Esophagus squamous epithelium (tissue), 5 donors: ENCODE measurements at places on chromosomes 11 and 22.

DNA sequence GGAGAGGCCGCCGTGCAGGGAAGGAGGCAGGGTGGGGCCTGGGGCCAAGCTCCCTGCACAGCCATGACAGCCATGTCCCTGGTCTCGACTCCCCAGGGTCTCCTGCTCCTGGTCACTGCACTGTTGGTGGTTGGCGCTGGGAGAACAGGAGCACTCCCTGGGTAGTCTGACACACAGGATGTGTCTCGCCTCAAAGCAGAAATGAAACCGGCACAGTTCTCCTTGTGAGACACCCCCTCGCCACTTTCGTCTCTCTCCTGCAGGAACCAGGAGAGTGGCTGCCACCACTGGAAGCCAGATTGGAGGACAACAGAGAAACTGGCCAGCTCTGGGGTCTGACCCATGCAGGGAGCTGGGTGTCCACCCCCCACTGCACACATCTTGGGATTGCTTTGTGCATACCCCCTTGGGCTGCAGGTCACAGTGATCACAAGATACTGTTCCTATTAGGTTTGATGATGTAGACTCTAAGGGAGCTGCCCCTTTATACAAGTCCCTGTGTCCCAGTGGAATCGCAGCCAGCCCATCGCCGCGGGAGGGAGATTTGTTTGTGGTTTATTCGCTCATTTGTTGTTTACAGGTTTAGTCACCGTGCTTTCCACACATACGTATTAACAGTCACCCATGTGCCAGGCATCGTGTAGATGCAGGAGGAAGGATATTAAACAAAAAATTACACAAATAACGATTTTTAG lies 27.0 kb upstream of the YWHAH start:
- DNase-seq = no peak

- DNase-seq = no peak
Observed at GRCh38 chr11:120184946-120185705, 25.7 kb upstream of the OAF start.

GRCh38 chr11:85021058-85021457 lies 606.1 kb downstream of the DLG2 start:
- DNase-seq = no peak

DNA sequence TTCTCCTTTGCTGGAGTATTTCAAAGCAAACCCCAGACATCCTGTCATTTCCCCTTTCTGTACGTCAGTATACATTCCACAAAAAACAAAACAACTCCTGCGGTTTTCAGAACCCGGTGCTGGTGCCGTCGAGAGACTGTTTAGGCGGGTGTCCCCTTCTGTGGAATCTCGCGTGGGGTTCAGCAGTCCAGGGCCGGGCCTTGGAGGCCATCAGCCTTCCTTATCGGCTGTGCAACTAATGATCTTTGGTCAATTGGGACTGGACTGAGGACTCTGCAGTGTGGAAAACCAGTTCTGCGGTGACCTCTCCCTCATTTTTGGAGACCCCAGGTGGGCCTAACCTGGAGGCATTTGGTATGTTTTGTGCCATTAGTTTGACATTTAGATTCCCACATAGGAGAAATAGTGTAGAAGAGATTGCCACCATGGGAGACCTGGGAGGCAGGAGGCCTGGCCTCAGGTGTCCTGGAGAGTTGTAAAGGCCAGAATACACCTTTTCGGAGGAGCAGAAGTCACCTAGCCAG lies 84.4 kb downstream of the TBC1D22A start:
- DNase-seq = no peak

DNA sequence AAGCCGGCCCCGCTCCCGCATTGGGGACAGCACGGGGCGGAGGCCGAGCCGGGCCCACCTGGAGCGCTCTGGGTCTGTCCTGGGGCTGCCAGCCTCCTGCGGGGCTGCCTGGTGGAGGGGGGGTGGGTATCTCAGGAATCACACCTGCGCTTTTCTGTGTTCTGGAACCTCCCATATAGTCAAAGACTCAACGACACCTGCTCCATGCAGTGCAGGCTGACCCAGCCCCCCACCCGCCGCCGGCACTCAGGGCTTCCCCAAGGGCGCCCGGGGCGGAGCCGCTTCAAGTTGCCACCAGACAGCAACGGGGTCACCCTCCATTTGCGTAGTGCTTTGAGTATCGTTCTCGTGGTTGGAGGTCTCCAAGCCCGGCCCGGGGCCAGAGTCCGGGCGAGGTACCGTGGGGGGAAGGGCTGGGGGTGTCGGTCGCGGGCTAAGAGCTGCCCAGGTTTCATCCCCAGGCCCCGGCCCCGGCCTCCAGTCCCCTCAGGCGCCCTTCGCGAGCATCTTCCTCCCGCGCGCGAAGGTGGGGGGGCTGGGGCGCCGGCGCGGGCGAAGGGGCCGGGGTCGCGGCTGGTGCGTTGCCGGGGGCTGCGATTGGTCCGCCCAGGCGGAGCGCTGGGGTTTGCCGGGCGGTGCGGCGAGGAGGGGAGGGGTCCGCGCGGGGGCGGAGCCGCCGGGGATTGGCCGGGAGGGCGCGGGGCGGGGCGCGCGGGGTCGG lies 6.6 kb downstream of the TSPAN4 start:
- no peak for DNase-seq

DNA sequence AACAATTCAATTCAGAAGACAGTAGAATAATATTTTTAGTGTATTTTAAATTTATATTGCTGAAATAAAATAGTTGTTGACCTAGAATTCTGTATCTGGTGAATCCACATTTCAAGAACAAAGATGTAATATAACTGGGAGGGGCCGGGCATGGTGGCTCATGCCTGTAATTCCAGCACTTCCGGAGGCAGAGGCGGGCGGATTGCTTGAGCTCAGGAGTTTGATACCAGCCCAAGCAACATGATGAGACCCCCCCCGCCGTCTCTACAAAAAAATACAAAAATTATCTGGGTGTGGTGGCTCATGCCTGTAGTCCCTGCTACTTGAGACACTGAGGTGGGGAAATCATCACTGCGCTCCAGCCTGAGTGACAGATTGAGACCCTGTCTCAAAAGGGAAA lies 72.6 kb downstream of the CD82 start:
- DNase-seq = no peak

DNA sequence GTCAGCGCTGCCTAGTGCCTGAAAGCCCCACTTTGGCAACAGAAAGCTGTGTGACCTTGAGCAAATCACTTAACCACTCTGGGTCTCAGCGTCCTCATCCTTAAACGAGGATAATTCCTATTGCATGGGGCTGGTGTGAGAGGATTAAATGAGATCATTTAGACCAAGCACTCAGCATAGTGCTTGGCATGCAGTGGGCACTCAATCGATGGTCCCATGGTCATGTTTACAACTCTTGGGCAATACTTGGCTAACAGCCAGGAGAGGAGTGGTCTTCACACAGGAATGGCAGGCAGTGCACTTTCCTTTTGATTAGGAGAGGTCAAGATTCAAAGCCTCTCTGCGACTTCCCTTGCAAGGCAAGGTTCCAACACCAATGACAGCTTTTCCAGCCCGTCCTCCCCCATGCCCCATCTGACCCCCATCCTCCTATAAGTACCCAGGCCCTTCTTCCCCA lies 14.1 kb downstream of the TNKS1BP1 start:
- DNase-seq = no peak

GRCh38 chr22:39900306-39901227 lies at the start of gene GRAP2:
Gene GRAP2 (plus strand): TSS chr22:39901084. CDS start chr22:39947107, 46,023 bp downstream.
- DNase-seq = no peak

- DNase-seq = no peak
Observed at GRCh38 chr11:3091846-3092602, 34.8 kb upstream of the CARS1 start.

GRCh38 chr11:37914859-37915258 lies 1316.8 kb upstream of the RAG2 start:
- DNase-seq = no peak

DNA sequence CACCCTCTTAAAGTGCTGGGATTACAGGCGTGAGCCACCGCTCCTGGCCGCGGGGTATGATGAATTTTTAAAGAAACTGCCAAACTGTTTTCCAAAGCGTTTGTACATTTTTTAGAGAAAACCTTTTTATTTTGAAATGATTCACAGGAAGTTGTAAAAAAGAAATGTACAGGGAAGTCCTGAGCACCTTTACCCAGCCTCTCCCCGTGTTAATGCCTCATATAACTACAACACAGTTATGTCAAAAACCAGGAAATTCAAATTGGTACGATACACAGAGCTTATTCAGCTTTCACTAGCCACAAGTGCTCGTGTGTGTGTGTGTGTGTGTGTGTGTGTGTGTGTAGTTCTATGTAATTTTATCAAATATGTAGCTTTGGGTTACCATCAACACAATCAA lies 7.0 kb upstream of the FAM118A start:
- DNase-seq = no peak

DNA sequence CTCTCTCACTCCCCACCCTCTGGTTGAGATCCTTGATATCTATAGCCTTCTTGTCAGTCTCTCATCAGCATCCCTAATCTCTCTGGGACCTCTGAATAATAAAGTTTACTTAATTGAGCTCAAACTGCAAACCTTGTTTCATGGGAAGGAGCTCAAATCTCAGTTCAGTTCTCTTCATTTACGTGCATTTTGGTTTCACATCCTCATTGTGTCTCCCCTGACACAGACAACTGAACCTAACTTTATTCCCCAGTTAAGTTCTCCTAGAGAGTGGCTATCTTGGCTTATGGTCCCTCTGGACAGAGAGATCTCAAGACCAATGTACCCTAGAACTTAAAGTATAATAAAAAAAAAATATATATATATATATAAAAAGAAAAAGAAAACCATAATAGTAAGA lies 47.3 kb downstream of the NXPE2 start:
- no peak for DNase-seq

DNA sequence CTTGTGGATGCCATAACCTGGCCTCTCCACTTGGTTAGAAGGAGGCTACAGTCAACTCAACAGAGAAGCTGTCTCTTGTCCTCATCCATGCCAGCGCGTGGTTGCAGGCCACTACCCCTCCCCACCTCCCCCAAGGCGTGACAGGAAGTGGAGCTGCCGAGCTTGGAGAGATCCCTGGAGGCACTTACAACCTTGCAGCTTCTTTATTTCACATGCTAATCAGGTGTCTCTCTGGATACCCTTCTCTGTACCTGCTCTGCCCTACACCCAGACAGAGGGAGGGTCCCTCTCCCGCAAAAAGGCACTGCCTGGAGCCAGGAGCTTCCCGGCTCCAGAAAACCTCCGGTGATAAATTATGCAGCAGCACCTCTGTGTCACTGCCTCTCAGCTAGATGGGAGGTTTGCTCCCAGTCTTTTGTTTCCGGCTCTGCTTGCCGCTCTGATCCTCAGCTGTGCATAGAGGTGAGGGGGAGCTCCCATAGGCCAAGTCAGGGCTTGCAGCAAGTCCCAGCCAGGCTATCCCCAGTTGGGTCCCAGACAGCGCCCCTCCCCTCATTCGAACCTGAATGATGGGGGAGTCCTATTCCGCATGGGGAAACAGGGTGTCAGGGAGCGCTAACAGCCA lies 5.7 kb downstream of the LRP4 start:
- DNase-seq = no peak

GRCh38 chr22:35549328-35549727 lies 8.7 kb downstream of the RASD2 start:
- no peak for DNase-seq

DNA sequence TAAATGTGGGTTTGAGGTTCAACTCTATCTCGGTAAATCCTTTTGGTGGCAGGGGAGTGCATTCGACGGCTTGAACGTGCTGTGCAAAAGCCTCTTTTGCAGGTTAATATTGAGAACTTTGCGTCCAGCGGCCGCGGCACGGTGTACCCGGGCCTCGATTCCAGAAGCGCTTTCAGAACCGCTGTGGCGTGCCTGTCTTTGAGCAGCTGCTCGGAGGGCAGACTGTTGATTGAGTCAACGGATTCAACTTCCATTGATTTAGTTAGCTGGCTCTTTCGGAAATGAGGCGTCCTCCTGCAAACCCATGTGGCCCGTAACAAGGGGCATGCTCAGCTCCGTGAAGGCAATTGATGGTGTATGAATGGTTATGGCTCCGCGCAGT lies 1247.8 kb downstream of the BRD1 start:
- DNase-seq = no peak

DNA sequence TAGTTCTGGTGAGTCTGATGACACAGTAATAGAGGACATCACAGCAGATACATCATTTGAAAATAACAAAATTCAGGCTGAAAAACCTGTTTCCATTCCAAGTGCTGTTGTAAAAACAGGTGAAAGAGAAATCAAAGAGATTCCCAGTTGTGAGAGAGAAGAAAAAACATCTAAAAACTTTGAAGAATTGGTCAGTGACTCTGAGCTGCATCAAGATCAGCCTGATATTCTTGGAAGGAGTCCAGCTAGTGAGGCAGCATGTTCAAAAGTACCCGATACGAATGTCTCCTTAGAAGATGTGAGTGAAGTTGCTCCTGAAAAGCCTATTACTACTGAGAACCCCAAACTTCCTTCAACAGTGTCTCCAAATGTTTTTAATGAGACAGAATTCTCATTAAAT lies 38.7 kb downstream of the RTN3 start:
- DNase-seq = no peak

DNA sequence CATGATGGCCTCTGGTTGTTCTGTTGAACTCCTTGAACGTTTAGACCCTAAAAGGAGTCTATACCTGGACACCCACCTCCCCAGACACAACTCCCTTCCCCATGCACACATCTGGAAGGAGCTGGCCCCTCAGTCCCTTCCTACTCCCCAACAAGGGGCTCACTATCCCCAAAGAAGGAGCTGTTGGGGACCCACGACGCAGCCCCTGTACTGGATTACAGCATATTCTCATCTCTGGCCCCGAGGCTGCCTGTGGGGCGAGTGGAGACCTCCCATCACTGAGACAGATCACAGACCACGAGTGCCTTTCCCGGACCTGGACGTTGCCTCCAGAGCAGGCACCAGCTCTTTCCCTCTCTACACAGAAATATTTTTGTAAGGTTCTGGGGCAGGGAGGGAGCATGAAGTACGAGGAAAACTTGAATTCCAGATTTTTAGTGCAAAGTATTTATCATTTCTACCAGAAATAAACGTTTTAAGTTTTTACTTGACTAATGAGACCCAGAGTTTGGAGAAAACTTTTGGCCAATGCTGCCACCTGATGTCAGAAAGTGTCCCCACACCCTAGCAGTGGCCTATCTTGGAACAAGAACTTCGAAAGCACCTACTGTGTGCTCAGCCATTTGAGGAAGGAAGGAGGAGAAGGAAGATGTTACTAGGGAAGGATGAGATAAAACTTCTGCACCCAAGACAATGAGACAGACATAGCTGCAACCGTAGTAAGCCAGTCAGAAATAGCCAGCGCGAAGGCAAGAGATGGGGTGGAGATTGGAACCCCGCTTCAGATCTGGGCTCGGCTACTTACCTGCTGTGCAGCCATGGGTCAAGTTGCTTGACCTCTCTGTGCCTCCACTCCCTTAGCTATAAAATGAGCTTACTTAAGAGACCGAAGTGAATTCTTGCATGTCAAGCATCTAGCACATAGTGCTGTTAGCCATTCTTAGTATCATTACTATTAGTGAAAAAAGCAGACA lies 10.2 kb upstream of the POU2F3 start:
- no peak for DNase-seq

GRCh38 chr22:46421267-46421666 lies 85.8 kb downstream of the TRMU start:
- DNase-seq = no peak
